ENCODE measurements at places on chromosomes 4 and X. TPM values are rescaled to one million over a fixed set of nuclear protein-coding genes. Genes with fewer than 3 reads are reported as not detected.

DNA sequence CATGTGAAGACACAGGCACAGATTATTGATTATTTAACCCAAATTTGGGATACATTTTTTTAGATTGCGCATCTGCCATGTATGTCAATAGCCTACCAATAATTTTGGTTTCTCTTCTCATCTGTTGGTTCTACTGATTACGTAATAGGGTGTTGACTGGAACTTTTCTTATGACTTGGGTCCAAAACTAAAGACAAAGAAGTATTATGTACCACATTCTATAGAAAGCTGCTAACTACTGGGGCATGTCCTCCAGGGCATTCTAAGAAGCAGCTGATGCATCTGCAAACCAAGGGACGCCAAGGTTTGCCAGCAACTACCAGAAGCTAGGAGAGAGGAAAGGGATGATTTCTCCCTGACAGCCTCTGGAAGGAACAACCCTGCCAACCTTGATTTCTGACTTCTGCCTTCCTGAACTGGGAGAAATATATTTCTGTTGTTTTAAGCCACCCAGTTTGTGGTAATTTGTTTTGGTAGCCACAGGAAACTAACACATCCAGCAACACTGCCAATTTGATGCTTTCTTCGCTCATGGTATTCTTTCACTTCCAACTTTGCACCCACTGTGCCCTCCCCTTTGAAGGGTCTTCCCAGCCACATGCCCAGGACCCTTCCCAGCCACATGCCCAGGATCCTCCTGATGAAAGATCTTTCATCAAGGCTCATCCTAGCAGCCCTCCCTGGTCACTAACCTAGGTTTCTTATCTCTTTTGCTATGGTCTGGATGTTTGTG is 15.9 kb upstream of the TLR1 start:
- DNase-seq, result no peak

DNA sequence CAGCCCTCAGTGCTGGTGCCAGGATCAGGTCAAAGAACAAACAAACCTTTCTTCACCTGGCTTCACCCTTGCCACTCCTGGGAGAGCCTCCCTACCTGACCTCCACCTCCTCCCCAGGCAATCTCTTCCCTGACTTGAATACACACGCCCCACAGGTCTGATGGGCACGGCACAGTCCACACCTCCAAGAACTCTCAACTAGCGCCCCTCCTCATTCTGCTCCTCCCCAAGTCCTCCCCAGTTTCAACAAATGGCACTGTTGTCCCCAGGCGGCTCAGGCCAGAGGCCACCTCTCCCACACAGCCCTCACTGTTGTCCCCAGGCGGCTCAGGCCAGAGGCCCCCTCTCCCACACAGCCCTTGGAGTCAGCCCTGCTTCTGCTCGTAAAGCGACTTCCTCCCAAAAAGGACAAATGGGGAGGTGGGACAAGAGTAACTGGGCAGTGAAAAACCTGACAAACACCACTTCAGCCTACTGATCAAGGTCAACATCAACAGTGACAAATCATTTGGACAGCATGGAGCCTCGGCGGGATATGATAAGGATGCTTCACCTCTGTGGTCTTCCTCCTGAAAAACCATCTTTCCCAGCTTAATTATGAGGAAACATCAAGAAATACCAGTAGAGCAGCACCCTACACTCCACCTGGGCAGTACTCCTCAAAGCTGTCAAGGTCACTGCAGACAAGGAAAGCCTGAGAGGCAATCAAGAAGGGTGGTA is 2.9 kb downstream of the LETM1 start:
- no peak for DNase-seq

DNA sequence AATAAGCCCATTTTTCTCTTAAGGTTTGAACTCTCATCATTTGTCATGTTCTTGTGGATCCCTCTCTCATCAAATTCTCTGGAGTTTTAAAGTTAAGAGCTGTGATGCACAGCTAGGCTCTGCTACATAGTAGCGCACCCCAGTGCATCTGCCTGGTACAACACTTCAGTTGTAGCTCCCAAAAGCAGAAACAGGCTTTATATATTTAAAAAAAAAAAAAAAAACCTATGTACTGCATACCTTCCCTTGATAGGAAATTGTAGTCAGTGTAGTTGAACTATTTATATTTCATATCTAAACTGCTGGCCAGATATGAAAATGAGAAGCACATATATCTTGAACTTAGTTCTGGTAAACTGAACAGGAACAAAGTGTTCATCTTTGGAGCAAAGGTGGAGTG is 131.4 kb downstream of the KLHL13 start:
- no peak for DNase-seq

DNA sequence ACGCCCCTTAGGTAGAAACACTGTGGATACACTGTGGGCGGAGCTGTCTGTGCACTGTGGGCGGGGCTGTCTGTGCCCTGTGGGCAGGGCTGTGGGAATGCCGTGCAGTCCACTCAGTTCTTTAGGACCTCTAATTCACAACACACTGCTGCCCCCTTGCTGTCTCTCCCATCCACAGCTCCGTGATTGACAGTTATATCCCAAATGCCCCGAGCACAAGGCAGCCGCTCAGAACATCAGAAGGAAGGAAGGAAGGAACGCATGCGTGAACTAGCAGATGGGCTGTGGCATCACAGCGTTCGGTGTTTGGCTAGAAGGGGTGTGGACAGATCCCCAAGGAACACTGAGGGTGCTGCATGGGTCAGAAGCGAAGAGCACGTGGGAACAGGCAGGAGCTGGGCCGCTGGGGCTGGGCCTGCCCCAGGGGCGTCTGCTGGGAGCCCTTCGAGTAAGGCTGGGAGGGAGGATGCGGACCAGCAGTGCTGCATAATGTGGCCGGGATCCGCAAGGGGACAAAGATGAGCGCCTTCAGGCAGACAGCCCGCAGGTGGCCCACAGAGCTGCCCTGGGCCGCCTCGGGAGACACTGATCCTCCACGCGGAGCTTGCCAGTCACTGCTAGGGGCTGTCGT is 29.8 kb downstream of the ACOX3 start:
- DNase-seq, result no peak

DNA sequence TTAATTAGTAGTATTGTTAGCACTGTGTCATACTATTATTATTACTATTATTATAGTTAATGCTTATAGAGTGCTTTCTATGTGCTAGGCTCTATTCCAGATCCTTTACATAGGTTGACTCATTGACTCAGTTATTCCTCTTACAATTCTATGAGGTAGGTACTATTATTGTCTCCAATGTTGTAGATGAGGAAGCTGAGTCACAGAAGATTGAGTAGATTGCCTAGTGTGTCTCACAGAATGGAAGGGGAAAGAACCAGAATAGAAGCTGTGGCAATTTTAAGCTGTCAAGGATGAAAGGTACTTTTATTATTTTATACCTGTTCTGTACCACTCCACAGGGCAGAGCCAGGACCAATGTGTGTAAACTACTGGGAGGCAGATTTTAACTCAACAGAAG is 1.9 kb upstream of the TCEAL1 start:
- DNase-seq, result no peak

DNA sequence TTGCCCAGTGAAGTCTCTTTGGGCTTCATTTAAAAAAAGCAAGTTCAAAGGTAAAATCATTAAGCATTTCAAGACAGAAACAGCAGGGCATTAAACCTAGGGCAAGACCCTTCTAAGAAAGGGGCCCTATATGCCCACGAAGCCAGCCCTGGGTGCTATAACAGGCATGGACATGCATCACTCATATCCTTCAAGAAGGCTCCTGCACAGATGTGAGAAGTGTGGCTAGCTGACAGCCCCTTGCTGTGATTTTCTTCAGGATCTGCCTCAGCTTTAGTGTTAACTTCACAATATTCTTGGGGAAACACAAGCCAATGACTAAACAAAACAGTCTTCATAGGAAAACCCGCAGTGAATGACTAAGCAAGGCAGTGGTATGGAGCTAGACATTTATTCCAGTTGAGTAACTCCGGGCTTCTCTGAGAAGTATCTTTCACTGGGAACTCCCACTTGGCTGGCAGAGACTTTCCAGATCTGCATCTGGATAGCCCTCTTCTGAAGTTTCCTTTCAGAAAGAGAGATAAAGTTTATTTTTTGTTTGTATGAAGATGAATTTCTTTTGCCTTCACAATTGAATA is 11.9 kb upstream of the MAOA start:
- no peak for DNase-seq

The RHOXF2 gene
- total RNA-seq, result not detected

The DACH2 gene
- total RNA-seq, result not detected

The NWD2 gene
- not detected for total RNA-seq

The GPR82 gene
- total RNA-seq, result 0.07 TPM

Measured in T-cell (primary cell).